ENCODE measurements at places on chromosomes 3 and 15. TPM values are rescaled to one million over a fixed set of nuclear protein-coding genes. Genes with fewer than 3 reads are reported as not detected.

Gene SLC6A20
- not detected for total RNA-seq

Gene CNBP
- total RNA-seq: 543 TPM

Gene RBPMS2
- 0.50 TPM for total RNA-seq

Gene ADCY5
- total RNA-seq: 0.90 TPM

Gene CFAP20DC
- 6.5 TPM for total RNA-seq

Gene HCLS1
- total RNA-seq: 0.24 TPM

Gene PLA1A
- total RNA-seq: not detected

Gene BLM
- total RNA-seq: 18.1 TPM

Gene SOX14
- total RNA-seq: not detected

Gene SLC28A1
- total RNA-seq: not detected

Gene ANKRD34C
- not detected for total RNA-seq

Gene BHLHE40
- 91.4 TPM for total RNA-seq

Gene STRA6
- total RNA-seq: 3.0 TPM

Gene DUOXA1
- total RNA-seq: not detected

Gene PLA2G4D
- not detected for total RNA-seq

Gene GOLGA8S
- not detected for total RNA-seq

Gene IMPG2
- not detected for total RNA-seq

Measured in A172 (cell line).